Heart right ventricle (tissue), 16 donors: ENCODE measurements at places on chromosomes 16 and 17. TPM values are rescaled to one million over a fixed set of nuclear protein-coding genes. Genes with fewer than 3 reads are reported as not detected.

DNA sequence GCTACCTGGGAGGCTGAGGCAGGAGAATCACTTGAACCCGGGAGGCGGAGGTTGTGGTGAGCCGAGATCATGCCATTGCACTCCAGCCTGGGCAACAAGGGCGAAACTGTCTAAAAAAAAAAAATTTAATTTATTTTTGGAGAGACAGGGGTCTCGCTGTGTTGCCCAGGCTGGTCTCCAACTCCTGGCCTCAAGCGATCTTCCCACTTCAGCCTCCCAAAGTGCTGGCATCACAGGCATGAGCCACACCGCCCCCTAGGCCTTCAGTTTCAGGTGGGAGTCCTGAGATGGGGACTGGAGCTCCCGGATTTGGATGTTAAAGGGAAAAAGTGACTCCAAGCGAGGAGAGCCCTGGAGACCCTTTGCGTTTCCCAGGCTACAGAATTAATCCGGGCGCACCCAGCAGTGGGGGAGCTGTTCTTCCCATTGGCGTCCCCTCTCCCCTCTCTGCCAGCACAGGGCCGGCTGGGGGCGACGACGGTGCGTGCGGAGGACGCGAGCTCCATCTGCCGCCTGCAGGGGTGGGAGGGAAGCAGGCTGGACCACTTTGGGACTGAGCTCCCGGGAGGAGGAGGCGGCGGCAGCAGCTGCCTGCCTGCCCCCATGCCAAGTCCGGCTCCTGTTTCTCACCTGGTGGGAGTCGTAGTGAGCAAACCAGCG lies 49.3 kb upstream of the USP7 start:
- peak; percentile 25 for DNase-seq
- H3K36me3 ChIP-seq = no peaks in the 10 kb centered on the region
- peaks cover 8% of the 10 kb centered on the region for H3K4me1 ChIP-seq
- no peak overlapping the region for H3K27ac ChIP-seq
- H3K27me3 ChIP-seq = peaks cover 9% of the 10 kb centered on the region

The TEX14 gene
- 0.05 TPM for total RNA-seq

The TAT gene
- total RNA-seq = not detected

- no peaks in the 10 kb centered on the region for H3K27me3 ChIP-seq
- no peak overlapping the region for H3K4me3 ChIP-seq
- DNase-seq = peak; percentile 16
- H3K27ac ChIP-seq = peak overlapping the region; percentile 21
- no peaks in the 10 kb centered on the region for H3K36me3 ChIP-seq
Observed at GRCh38 chr17:64278614-64279013, 15.6 kb upstream of the TEX2 start.

DNA sequence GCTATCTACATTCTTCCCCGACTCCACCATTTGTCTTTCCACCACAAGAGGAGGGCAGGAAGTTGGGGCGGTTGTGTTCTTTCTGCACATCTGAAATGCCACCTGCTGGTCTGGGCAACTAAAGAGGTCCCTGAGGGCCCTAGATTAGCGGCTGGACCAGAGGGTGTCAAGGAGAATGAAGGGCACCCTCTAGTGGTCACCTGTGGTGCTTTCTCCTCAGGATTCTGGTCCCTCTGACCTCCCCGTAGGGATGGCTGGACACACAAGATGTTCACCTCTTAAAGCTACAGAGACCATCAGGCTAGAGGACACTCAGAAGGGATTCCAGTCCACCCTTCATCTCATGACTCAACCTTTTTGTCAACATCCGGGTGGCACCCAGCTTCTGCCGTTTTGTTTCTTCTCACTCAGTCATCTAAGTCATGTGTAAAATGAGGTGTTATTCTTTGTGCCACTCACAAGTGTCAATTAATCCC lies 2.9 kb upstream of the SCIMP start:
- no peak overlapping the region for H3K4me3 ChIP-seq
- no peak overlapping the region for H3K27ac ChIP-seq
- H3K27me3 ChIP-seq = no peaks in the 10 kb centered on the region
- DNase-seq = peak; percentile 30

The UTS2R gene
- total RNA-seq = 5.9 TPM

GRCh38 chr16:4323071-4323844 lies 7.4 kb downstream of the GLIS2 start:
- H3K4me3 ChIP-seq = no peak overlapping the region
- H3K36me3 ChIP-seq = no peaks in the 10 kb centered on the region
- H3K27me3 ChIP-seq = no peaks in the 10 kb centered on the region
- DNase-seq = no peak
- peaks cover 98% of the 10 kb centered on the region for H3K4me1 ChIP-seq

DNA sequence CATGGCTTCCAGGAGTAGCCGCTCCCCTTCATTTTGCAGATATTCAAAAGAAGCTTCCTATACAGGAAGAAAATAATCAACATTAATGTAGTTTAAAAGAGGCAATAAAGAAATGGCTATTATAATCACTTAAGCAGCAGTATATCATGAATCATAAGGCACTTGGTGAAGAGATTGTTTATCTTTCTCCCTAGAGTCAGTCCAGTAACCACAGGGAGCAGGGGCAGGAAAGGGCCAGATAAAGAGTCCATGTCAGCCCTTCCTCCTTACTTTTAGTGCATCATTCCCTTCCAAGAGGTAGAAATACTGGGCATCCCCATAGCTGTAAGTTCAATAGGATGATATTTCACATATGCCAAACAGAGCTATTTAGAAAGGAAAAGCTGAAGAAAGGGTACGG lies 184.6 kb upstream of the C17orf78 start:
- no peaks in the 10 kb centered on the region for H3K36me3 ChIP-seq
- no peak overlapping the region for H3K27ac ChIP-seq
- DNase-seq = no peak
- H3K4me1 ChIP-seq = no peaks in the 10 kb centered on the region
- no peaks in the 10 kb centered on the region for H3K27me3 ChIP-seq

GRCh38 chr17:35129154-35129972 lies 7.9 kb downstream of the FNDC8 start:
- DNase-seq = no peak
- no peaks in the 10 kb centered on the region for H3K27me3 ChIP-seq
- H3K27ac ChIP-seq = no peak overlapping the region
- H3K4me1 ChIP-seq = peaks cover 4% of the 10 kb centered on the region
- H3K4me3 ChIP-seq = no peak overlapping the region

The MLKL gene
- 10.4 TPM for total RNA-seq

The TSPAN10 gene
- 0.24 TPM for total RNA-seq

DNA sequence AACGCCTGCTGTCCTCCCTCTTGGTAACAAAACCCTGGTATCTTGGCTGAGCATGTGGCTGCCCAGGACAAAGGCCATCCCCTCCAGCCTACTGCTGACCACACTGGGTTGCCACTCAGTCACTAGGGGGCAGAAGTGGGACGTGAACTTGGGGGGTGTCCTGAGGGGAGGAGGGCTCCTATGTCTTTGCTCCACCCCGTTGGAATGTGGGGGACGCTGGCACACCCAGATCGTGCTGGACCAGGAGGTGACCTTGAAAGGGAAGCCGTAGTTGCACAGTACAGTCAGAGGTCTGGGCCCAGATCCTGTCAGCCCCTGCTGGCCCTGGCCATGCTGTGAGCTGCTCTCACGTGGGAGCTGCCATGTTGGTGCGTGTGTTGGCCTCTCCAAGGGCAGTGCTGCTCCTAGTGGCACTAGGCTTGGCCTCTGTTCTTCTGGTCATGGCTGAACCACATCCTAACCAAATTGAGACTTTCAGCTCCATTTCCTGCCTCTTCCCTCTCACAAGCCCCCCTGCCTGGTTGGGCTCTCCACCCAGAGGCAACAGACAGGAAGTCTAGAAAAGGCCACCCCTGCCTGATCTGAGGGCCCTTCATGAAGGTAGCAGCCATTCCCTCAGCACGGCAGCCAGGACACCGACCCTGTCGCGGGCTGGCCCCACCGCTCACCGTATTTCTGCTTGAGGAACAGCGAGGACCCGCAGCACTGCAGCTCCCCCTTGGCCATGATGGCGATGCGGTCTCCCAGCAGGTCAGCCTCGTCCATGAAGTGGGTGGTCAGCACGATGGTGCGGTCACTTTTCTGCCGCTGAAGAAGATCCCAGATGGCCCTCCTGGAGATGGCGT lies 29.0 kb upstream of the RNPS1 start:
- no peak for DNase-seq
- H3K36me3 ChIP-seq = peaks cover 9% of the 10 kb centered on the region
- no peaks in the 10 kb centered on the region for H3K27me3 ChIP-seq
- no peak overlapping the region for H3K27ac ChIP-seq
- H3K4me1 ChIP-seq = no peaks in the 10 kb centered on the region
- no peak overlapping the region for H3K4me3 ChIP-seq

DNA sequence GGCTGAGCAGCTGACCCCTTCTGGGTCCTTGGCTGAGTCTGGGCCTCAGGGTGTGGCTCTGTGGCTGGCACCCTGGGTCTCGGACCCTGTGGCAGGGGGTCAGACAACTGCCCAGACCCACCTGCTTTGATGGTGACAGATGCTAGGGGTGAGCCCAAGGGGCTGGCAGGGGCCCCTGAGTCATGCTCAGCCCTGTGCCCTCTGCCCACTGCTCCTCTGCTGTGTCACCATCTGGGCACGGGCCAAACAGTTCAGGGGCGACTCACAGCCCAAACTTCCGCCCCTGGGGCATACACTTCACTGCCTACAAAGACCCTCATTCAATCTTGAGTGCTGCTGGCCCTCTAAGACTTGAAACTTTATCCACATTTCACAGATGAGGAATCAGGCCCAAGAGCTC lies 5.7 kb downstream of the ADGRG1 start:
- peaks cover 82% of the 10 kb centered on the region for H3K4me1 ChIP-seq
- peak overlapping the region; percentile 39 for H3K27ac ChIP-seq
- no peaks in the 10 kb centered on the region for H3K27me3 ChIP-seq
- H3K4me3 ChIP-seq = no peak overlapping the region
- no peak for DNase-seq

DNA sequence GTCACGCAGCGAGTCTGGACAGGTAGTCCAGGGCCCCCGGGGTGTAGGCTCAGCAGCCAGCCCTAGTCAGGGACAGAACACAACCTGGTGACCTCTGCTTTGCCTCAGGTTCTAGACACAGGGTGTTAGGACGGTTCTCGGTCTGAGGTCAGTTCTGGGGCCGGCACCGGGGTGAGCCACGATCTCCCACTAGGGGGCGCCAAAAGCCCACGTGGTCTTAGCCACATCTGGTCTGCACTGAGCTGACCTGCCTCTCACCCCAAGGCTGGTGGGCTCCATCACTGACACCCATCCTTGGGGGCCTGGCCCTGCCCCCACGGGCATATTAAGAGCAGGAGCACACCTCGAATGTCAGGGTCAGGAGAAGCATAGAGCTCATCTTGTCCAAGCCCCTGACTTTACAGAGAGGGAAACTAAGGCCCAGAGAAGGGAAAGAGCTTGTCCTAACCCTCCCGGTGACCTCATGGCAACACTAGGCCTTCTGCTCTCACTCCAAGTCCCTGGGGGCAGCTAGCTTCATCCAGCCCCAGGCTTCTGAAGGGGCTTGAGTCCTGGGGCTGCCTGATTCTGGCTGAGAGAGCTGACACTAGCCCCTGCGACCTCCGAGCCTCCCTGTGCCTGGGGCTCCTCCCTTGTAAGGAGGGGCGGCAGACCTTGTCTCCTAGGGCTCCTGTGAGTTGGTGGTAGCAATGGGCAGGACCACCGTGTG lies 9.0 kb downstream of the SLC5A10 start:
- no peak overlapping the region for H3K27ac ChIP-seq
- DNase-seq = peak; percentile 77
- H3K4me1 ChIP-seq = no peaks in the 10 kb centered on the region
- no peak overlapping the region for H3K4me3 ChIP-seq

GRCh38 chr17:82780195-82780594 lies 28.3 kb downstream of the TBCD start:
- H3K36me3 ChIP-seq = peaks cover 20% of the 10 kb centered on the region
- no peaks in the 10 kb centered on the region for H3K4me1 ChIP-seq
- no peaks in the 10 kb centered on the region for H3K27me3 ChIP-seq
- H3K4me3 ChIP-seq = no peak overlapping the region

DNA sequence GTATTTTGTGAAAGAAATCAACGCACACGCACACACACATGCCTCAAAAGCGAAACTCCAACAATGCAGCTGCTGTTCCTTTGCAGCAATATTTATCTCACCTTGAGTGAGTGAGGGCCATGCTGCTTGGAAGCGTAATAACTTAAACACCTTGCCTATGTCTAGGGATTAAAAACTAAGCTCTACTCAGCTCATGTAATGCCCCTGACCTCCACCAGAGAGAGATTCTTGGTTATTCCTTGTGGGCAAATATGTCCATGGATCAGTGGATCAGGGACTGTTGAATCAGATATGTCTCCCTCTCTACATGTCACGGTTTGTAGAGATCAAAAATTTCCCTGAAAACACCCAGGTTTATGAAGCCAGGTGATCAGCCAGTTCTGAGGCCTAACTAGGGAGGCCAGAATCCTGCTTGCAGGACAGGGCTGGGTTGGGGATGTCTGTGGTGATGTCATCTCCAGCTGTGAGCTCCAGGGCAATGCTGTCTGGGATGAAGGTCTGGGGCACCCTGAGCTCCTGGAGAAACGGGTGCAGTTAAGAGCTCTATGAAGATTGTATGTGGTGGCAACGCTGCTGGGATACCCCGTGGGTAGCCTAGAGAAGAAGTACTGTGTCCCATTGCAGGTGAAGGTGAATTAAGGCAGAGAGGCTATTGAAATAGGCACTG lies 149.4 kb downstream of the KCNJ12 start:
- no peaks in the 10 kb centered on the region for H3K4me1 ChIP-seq
- no peak overlapping the region for H3K27ac ChIP-seq
